ENCODE measurements at places on chromosomes 5 and 9. TPM values are rescaled to one million over a fixed set of nuclear protein-coding genes. Genes with fewer than 3 reads are reported as not detected.

DNA sequence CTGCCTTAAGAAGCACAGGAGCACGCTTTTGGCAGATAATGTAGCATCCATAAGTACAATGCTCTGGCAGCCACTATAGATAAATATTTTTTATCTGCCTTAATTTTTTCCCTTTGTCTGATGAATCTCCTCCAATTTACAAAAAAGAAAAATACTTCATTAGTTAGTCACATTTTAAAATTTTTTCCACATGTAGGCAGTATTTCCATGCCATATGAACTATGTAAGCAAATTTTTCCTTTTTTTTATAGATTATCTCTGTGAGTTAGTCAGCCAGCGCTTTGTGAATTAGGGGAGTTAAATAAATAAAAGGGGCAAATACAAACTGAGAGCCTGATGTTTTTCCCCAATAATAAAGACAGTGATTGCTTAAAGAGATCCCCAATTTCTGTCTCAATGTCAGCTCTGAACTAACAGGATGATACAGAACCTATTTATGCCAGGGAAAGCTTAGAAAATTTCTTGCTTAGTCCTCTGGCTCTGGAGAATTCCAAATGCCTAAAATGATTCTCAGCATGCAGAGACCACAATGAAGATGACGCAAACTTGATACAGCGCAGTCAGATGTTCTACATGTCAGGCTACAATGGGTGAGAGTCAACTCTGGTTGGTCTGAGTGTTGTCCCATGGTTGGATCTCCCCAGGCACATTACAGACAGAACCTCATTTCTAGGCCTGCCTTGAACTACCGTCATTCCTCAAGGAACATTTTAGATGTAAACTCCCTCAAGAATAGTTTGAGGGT, 390.4 kb upstream of the CDH6 start:
- DNase-seq = no peak

DNA sequence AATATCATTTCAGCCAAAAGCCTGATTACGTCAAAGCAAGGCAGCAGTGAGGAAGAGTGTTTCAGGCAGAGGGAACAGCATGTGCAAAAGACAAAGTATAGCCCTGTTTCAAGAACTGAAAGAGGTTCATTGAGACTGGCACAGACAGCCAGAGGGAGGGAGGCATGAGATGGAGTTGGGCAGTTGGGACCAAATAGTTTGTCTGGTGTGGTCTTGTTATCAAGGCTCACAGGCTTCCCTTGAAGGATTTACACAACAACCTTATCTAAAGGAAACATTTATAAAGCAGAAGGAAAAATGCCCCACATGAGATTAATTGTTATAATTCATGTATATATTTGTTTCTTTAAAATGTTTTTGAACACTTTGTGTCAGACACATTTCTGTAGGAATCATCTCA, 253.3 kb downstream of the DMAC1 start:
- no peak for DNase-seq

NME5 gene
- 0.71 TPM for total RNA-seq

CD14 gene
- total RNA-seq = 0.64 TPM

HTR1A gene
- total RNA-seq = 1.2 TPM

TXNDC8 gene
- total RNA-seq = not detected
